ENCODE measurements at places on chromosomes 7 and 10.

- DNase-seq = no peak
Observed at GRCh38 chr10:43968076-43968475, 319.4 kb upstream of the ZNF32 start.

- no peak for DNase-seq
Observed at GRCh38 chr10:33190406-33190805, 144.1 kb downstream of the NRP1 start.

DNA sequence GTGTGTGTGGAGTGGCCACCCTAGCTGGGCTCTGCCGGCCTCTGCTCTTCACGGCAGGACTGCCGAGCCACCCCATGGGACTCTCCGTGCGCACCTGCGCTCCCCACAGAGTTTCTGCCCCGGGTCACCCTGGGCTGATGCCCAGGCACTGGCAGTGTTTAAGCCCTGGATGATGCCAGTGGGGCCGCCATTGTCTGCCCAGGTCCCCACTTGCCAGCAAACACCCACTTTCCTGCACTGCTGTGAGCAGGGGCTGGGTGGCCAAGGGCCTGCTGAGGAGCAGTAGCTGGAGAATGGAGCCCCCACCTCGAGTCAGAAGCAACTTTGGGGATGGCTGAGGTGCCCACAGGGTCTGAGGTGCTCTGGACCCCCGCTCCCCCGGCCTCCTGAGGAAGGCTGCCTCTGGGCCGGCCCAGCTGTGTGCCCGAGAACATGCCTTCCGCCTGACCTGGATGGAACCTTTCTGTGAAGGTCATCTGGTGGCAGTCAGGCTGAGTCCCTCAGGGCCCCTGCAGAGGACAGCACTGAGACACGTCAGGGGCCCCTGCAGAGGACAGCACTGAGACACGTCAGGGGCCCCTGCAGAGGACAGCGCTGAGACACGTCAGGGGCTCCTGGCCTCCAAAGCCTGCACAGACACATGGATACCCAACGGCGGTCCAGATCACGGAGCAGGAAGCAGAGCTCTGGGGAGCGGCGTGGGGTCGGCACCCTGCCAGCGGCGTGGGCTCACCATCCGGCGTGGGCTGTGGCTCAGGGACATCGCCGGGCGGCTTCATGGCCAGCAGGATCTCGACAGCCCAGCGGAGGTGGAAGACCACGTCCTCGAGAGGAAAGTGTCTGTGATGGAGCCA is 62.0 kb downstream of the CFAP46 start:
- DNase-seq = no peak

DNA sequence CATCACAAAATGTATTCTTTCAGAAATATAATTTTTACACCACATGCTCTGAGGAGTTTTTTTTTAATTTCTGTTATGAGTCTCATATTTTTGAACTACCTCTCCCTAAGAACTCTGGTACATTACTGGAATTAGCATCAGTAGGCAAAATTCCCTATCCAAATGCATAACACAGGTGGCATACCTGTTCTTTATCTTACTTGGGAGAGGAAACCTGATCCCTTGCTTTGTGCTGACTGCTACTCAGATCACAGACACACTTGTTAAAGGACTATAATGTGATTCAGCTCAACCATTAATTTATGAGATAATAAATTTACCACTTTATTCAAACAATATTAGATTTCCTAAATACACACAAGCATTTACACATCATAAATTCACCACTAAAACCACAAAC is 617.2 kb downstream of the GRM8 start:
- no peak for DNase-seq

GRCh38 chr7:36615852-36616540 is 108.3 kb downstream of the AOAH start:
- DNase-seq = no peak

GRCh38 chr10:30499816-30500215 is 65.8 kb downstream of the MAP3K8 start:
- no peak for DNase-seq

- no peak for DNase-seq
Observed at GRCh38 chr7:2824678-2825461, 19.2 kb downstream of the GNA12 start.

- DNase-seq = no peak
Observed at GRCh38 chr7:30382607-30383006, 96.0 kb downstream of the NOD1 start.

GRCh38 chr10:15365692-15366091 is 5.4 kb downstream of the FAM171A1 start:
- no peak for DNase-seq

DNA sequence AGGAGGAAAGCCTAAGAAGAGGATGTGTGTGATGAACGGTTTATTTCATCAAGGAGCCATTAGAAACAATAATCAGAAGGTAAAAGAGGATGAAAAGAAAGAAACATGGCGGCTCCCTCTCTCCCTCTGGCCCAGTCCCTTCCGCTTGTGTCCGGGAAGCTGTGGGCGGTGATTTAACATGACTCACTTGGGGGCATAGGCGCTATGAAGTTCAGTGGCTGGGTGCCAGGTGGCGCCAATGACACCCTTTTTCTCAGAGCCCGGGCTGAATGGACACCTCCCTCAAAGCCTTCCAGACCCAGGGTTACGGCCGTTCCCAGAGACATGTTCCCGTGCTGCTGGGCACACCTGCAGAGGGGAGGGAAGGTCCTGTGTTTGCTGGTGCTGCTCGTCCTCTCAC is 244.0 kb downstream of the SKAP2 start:
- no peak for DNase-seq

DNA sequence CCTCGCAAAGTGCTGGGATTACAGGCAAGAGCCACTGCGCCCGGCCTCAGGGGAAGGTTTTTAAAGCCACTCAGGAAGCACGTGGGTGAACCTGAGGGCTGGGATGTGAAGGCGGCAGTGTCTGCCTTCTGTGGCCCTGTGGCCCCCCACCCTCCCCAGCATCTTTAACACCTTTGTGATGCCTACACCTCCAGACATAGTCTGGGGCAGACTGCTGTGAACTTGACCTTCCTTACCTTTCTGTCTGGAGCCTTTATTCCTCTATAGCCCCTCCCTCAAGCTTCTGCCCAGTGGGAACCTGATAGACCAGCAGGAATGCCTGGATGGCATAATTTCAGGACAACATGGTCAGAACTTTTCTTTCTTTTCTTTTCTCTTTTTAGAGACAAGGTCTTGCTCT is 550.2 kb downstream of the GALNT17 start:
- DNase-seq = no peak

DNA sequence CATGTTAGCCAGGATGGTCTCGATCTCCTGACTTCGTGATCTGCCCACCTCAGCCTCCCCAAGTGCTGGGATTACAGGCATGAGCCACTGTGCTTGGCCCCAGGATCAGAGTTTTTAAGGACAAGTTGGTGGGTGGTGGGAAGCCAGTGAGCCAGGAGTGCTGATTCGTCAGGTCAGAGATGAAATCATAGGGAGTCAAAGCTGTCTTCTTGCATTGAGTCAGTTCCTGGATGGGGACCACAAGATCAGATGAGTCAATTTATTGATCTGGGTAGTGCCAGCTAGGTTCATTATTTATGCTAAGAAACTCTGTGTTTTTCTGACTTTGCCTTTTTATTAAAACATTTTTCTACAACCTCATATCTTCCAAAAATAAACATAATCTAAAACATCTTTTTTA is 423.8 kb downstream of the ARL4A start:
- no peak for DNase-seq

GRCh38 chr10:33073641-33074415 is 115.8 kb upstream of the ITGB1 start:
- no peak for DNase-seq

DNA sequence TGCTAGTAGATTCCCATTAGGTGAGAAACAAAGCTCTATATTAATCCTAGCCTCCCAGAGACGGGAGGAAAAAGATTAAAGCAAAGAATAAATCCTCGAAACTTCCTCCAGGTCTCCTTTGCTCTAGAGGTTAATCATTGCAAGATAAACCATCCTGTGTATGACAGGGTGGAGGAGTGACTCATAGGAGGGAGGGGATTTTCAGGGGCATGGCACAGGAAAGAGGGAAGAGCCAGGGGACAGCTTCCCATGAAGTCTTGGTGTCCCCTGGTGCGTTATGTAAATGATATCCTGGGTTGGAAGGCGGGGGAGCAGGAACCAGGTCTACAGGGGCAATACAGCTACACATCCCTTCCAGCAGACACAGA is 780 bp downstream of the CYP3A5 start:
- peak; percentile 79 for DNase-seq
